ENCODE measurements at places on chromosomes 6 and 20.

- no peak for DNase-seq
Measured at GRCh38 chr6:31187780-31188194, 17.3 kb upstream of the POU5F1 start.

GRCh38 chr20:64072498-64073063 is 6.7 kb downstream of the RGS19 start:
- DNase-seq = no peak

- DNase-seq = no peak
Measured at GRCh38 chr20:870758-871157, 37.2 kb downstream of the FAM110A start.

- DNase-seq = no peak
Measured at GRCh38 chr20:6888736-6889395, 121.4 kb downstream of the BMP2 start.

- DNase-seq = no peak
Measured at GRCh38 chr20:48784273-48784641, 43.5 kb downstream of the PREX1 start.

DNA sequence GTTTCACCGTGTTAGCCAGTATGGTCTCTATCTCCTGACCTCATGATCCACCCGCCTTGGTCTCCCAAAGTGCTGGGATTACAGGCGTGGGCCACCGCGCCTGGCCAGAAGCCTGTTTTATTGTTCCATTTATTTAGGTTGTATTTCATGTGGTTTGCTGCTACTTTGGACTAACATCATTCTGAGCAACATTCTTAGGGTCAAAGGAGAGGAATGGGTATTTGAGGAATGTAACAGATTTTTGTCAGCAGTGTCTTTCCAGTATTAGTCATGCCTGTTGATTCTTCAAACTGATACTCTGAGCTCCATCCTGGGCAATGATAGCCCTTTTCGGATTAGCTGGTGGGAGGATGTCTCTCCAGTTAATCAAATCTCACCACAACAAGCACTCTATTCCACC is 213.0 kb upstream of the CITED2 start:
- no peak for DNase-seq

DNA sequence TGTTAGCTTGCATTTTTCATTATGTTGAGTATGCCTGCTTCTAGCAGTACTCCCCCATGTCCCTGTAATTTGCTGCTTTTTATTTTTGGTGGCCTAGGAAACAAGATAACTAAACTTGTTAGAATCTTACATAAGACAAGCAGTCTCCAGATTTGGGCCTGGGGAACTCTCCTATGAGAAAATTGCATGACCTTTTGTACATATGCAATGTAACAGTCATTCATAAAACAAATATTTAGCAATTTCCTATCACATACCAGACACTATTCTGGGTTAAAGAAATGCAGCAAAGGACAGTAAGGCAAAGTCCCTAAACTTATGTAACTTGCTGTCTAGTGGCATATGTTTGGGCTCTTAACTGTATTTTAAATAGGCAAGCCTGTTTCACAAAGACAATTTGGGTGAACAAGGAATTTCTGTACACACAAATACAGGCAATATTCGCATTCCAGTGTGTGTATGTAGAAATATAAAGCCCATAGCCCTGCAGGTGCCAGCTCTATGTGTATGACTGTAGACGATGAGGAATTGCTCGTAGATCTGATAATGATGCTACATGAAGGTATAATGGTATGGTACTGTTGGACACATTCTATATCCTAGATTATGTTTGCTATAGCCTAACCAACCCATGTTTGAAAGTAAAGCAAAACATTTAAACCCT is 305.2 kb upstream of the CITED2 start:
- DNase-seq = no peak

DNA sequence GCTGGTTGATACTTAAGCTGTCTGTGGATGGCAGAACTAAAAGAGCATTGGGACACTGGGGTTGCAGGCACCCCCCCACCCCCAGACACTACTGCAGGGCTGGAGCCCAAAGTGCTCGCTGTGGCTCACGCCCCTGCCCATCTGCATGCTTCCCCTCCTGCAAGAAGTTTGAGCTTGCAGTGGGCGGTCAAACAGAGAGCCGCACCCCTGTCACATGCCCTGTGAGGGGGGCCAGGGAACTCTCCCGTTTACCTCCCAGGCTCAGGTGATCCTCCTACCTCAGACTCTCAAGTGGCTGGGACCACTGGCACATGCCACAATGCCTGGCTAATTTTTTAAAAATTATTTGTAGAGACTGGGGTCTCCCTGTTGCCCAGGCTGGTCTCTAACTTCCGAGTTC is 63.3 kb downstream of the RIOK1 start:
- DNase-seq = no peak

DNA sequence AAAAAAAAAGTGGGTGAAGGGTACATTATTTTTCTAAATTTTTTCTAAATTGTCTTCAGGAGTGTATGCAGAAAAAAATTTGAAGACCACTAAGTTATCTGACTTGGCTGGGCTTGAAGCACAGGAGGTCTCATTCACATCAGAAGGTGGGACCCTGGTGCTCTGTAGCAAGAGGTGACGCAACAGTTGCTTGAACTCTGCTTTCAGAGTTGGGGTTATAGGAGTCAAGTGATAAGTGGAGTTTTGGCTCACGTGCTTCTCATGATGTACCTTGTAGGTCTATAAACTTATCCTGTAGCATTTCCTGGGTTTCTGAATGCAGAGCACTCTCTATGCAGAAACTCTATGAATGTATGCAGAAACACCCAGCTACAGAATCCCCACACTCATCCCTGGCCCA is 58.5 kb upstream of the FOXC1 start:
- no peak for DNase-seq

GRCh38 chr20:32632461-32633354 is 41.0 kb downstream of the C20orf203 start:
- no peak for DNase-seq

GRCh38 chr6:67897998-67898607 is 737.0 kb upstream of the ADGRB3 start:
- no peak for DNase-seq

- no peak for DNase-seq
Measured at GRCh38 chr6:12064131-12064530, 52.0 kb downstream of the HIVEP1 start.

- DNase-seq = peak; percentile 92
Measured at GRCh38 chr20:1225783-1226654, at the start of gene RAD21L1. Gene RAD21L1 (plus strand): TSS chr20:1226044. CDS start chr20:1228454, 2,410 bp downstream.

DNA sequence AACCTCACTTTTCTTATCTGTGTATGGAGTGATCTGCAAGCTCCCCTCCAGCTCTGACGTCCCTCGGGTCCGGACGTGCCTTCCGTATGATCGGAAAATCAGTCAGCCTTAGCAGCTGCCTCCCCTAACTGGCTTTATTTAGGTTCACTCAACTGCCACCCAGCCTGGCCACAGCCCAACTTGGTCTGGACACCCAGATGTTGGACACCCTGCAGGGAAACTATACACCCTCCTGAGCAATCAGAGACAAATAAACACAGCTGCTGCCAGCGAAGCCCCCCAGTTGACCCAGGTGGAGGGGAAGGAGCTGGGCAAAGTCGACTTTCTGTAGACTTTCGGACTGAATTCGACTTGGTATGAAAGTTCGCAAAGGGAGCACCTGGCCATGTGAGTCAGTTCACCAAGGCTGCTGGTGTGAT is 28.9 kb downstream of the TBC1D7 start:
- no peak for DNase-seq

GRCh38 chr6:164303102-164303964 is 888.8 kb downstream of the QKI start:
- no peak for DNase-seq

DNA sequence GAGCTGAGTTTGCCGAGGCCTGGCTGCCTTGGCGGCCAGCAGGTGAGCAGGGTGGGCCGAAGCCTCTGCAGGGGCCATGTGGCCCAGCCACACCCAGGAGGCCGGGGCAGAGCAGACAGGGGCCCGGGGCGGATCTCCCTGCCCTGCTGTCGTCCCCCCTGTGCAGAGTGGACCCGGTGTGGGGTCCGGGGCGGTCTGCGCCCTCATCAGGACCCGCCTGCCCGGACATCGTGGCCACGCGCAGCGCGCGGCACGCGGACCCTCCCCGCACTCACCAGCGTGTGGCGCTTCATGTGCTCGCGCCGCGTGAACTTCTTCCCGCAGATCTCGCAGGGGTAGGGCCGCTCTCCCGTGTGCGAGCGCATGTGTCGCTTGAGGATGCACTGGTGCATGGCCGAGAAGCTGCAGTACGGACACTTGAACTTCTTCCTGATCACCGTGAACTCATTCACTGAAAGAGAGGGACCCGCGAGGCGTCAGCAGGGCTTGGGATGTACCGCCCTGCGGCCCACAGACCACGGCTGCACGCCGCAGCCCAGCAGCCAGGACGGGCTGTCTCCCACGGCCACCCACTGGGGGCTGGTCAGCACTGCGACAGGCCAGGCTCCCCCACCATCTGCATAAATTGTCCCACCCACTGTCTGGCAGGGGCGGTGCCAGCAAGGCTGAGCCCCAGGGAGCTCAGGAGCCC is 13.0 kb downstream of the SLC2A4RG start:
- DNase-seq = no peak

DNA sequence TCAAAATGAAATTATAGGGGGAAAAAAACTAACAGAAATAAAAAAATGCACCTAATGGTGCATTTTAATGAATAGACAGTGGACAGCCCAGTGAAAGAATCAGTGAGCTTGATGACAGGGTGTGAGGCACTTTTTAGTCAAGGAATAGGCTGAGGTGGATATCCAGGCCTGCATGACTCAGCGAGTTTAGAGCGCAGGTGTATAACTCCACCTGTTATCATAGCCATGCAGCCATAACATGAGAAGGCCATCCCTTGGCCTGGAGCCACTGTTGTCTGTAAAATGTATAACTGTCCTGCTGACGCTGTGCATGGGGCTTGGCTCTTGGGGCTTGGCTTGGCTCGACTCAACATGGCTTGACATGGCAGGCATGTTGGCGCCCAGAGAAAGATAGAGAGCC is 331.5 kb upstream of the NOX3 start:
- DNase-seq = no peak

DNA sequence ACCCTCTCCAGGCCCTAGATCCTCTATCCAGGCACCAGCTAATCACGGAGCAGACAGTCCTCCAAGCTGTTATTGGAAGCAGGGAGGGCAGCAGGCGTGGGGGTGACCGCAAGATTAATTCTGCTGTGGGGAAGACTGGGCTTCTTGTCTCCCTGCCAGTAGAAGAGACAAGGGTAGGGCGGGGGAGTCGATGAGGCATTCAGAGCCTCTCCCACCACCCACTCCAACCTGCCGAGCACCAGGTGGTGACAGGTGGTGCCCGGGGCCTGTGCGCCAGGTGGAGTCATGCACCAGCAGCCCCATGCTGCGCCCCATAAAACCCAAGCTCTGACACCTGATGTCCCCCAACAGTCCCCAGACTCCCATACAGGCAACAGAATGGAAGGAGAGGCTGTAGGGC is 89.6 kb downstream of the CDH22 start:
- DNase-seq = no peak

GRCh38 chr20:50611128-50611810 is 80.1 kb downstream of the RIPOR3 start:
- no peak for DNase-seq

GRCh38 chr6:3751077-3751729 is at the start of gene PXDC1:
Gene PXDC1 (minus strand): TSS chr6:3751713. CDS start chr6:3751531, 182 bp downstream.
- peak; percentile 66 for DNase-seq

DNA sequence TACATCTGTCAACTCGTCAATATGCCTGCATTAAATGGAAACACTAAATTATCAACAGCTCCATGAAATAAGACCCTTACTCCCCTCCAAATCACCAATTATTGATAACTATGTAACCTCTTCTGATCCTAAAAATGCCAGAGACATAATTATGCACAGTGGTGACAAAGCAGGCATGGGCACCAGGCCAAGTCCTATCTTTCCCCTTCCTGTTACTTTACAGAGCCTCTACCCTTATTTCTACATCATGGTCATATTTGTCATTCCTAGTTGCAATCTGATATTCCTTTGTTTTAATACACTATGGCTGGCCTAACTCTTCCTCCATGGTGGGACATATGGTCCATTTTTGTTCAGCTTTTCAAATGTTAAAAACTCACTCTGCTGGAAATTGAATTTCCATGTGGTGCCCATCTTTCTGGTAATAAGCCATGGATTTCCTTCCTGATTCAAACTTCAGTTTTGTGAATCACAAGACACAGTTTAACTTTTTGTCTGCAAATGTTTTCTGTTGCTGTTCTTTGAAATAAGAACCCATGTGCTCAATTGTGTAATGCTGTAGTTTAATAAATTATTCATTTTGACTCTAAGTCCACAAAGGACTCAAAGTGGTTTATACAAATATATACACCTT is 41.8 kb upstream of the ARFGEF2 start:
- DNase-seq = no peak

- DNase-seq = no peak
Measured at GRCh38 chr20:15789079-15789478, 784.2 kb downstream of the KIF16B start.

GRCh38 chr20:8395956-8396355 is 263.9 kb downstream of the PLCB1 start:
- no peak for DNase-seq

- DNase-seq = no peak
Measured at GRCh38 chr20:48571949-48572847, 255.6 kb downstream of the PREX1 start.

GRCh38 chr6:105077596-105078385 is 102.0 kb downstream of the POPDC3 start:
- peak; percentile 57 for DNase-seq

DNA sequence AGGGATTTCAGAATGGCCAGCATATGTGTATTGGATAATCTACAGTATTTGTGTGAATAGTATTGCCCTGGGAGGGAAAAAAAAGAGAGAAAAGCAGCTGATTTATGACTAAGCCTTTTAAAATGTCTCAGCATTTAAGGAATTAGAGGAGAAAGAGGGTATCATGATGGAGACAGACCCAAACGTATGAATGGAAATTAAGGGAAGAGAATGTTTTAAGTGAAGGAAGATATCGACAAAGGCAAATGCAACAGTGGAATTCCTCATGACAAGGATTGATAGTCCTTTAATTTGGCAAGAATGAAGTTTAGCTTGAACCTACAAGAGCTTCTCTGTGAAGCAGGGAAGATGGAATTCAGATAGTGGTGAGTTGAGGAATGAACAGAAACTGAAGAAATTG is 367.3 kb upstream of the POU3F2 start:
- no peak for DNase-seq

DNA sequence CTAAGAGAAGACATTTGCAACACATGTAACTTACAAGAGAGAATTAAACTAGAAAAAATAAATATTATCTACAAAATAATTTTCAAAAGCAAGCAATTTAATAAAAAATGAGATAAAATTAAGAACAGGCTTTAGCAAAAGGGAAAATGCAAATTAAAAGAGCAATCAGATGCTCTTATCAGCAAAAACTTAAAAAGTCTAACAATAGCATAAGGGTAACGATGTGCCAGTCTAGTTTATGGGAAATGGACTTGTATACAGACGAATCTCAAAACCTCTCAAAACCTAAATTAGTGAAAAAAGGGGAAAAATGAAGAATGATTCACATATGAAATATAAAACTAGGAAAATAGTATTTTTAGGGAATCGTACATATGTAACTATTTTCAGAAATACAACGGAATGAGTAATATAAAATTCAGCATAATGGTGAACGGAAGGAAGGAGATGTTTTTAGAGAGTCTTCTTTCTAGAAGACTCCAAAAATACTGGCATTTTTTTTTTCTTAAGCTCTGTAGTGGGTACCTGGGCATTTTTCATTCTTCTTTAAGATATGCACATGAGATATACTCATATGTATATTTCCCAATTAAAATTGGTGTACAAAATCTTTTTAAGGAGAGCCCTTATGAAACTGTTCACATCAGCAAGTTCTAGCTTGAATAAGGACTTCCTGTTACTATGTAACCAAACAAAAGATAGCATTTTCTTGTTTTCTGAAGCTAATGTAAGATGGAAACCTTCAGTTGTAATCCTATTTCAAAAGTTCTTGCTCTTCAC is 927 bp upstream of the MANEA start:
- DNase-seq = no peak
